ENCODE measurements at places on chromosomes 1 and 21.

DNA sequence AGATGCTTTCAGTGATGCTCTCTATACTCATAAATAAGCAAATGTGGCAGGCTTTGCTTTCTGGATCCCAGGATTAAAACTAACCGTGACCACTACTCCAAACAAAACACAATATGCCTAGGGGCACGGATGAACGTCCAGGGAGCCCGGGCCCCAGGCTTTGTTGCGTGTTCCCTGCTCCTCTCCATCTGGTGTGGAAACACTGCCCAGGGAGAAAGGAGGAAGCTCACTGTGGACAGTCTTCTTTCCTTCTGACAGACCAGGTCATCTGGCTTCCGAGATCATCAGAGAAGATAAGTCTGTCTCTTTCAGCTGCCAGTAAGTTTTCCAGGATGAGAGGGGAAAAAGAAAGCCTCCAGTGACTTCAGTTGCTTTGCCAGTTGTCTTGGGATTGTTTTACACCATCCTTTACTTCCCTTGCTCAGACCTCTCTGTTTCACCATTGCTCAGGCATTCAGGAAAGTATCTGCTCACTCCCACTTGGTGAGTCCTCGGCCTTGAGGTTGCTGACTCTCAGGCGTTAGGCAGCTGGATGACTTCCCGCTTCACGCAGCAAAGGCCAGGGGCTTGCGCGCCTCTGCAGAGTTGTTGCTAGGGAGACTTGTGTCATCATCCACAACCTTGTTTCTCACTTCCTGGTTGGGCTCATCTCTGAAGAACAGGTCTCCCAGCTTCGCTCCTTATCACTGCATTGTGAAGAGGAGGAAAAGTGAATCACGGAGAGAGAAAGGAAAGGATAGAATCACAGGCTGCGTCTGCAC is 20.6 kb upstream of the PGD start:
- DNase-seq: no peak

- DNase-seq: no peak
These were observed 41.8 kb downstream of the SELENOF start for GRCh38 chr1:86872086-86872485.

DNA sequence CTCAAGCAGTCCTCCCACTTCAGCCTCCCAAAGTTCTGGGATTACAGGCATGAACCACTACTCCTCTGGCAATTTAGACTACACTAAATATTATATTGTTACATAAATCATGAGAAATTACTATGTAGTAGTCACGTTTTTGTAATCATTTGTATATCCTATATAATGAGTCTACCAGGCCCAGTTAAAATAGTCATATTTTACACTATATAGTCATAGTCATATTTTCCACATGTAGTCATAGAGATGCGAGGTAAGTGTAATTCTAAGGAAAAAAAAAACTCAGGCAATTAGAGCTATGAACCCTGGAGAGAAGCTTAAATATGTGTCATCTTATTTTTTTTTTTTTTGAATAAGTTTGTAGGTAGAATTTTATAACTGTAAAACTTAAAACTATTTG is 90.0 kb downstream of the FNBP1L start:
- no peak for DNase-seq

GRCh38 chr21:45630066-45630694 is 13.3 kb upstream of the PCBP3 start:
- DNase-seq: no peak

GRCh38 chr21:45826676-45827301 is 154.8 kb upstream of the COL6A1 start:
- no peak for DNase-seq

DNA sequence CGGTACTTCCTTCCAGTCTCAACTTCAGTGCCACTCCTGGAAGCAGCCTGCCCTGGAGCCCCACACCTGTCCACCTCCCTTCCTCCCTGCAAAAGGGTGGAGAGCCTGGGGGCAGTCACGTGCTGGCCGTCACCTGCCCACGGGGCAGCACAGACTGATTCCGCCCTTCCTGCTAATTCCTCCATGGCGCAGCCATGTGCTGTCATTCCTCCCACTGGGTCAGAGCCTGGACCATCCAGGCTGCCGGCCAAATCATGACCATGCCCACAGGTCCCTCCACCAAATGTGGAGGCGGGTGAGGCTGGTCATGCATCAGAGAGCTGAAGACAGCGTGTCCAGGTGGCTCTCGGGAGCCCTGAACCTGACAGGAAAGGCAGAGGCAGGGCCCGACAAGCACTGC is 24.4 kb upstream of the GPR153 start:
- no peak for DNase-seq

DNA sequence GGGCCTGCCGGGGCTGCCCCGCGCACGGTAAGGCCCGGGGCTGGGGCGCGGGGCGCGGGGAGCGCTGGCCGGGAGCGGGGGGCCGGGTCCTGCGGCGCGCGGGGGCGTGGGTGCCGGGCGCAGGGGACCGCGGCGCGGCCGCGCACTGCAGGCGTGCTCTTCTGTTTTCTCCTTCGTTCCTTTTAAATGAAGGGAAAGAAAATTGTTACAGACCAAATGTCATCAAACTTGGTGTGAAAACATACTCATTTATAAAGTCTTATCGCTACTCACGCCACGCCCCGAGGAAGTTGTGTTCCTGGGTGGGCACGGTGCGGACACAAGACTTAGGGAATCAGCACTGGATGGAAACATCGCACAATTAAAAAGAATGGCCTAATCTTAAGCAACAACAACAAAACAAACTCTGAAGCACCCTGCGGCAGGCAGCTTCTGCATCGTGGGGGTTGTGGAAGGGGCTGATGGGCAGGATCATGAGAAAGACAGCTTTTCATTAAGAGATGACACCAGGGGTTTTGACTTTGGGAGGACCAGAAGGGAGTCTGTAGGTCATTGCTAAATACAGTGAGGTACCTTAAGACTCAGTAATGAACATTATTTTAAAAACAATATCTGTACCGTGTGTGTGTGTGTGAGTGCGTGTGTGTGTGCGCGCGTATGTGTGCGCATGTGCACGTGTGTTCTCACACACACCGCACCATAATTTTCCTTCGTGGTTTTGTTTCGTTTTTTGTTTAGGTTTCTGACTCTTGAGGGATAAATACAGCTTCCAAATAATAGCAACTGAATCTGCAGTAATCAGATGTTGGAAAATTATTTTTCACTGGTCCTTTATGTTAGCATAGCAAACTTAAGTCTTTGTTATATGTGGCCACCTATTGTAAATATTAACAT is 548 bp downstream of the B3GALT5 start:
- no peak for DNase-seq

DNA sequence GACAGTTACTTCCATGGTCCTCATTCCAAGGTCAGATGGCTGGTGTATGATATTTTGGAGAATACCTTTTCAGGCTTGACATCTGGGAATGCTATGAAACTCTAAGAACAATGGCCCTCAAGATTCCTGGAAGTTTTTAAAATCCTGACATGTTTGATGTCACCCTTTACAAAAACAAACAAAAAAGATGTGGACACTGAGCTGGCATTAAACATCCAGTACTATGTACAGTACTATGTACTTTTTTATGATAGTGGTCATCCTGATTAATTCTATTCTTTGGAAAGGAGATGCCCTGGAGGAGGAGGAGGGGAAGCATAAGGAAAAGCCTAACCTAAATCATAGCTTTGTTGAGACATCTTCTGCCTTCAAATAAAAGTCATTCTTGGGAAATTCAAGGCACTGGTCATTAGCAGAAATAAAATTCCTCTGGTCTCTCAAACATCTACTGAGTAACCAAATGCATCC is 235.4 kb downstream of the HMCN1 start:
- no peak for DNase-seq

DNA sequence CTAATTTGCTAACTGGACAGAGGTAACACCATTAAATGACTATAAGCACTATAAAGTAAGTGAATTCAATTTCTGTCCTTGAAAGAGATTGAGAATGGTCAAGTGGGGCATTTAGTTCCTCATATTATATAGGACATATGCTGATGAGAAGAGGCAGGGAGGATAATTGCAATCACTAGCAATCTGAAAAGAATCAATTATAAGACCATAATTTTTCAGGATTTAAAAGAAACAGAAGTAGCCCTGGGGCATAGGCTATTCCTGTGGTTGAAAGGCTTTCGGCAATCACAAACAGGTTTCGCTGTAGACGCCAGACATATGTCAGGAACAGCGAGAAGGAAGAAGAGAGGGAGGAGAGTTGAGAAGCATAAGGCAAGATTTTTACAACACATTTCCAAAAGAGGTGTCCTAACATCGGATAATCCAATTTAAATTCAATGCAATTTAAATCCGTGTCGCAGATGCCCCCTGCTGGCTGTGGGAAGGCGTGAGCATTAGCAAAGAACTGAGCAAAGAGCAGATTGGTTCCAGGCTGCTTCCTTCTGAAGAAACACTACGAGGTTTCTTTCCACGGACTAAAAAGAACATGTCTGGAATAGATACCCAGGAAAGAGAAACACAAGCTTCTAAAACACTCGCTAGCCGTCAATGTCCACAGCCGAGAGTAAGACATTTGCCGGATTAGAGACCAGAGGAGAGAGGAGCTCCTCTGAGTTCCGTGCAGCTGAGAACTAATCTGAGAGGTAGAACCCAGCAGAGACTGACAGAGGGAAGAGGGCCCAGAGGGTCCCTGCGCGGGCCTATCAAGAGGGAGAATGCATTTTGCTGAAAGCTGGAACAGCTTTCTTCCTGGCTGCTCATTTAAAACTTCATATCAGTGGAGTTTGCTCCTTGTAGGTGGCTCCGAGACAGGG is 27.9 kb downstream of the RGS5 start:
- no peak for DNase-seq

- DNase-seq: no peak
These were observed 57.2 kb upstream of the CNIH3 start for GRCh38 chr1:224558904-224559303.

DNA sequence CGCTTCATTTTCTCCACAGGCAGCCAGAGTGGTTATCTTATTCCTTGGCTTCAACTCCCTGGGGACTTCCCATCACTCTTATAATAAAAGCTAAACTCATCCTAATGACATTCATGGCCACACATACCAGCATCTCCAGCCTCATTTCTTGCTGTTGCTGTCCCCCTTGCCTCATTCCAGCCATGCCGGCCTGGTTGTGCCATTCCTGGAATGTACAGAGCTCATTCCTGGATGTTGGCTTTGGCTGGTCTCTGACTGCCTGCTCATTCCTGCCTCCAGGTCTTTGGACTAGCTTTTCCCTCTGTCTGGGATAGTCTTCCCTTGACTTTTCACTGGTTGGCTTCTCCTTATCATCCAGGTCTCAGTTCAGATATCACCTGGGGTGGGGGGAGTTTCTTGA is 2.4 kb upstream of the PEF1 start:
- no peak for DNase-seq

GRCh38 chr1:221878134-221878533 is 136.2 kb upstream of the DUSP10 start:
- no peak for DNase-seq

DNA sequence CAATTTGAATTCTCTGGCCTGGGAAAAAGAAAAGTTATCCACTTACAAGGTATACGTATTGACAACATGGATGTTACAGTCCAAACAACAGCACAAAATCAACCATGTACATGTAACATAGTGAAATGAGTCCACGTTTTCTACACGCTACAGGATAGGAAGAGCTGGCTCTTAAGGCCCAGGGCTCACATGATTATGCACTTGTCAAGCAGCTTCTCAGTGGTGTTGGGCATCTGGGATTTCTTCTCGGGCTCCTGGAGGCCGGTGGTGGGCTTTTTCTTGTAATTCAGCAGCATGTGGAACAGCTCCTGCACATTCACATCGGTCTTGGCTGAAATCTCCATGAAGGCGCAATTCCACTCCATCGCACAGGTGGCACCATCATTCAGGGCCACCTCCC is 4.0 kb downstream of the DIRAS3 start:
- DNase-seq: no peak

GRCh38 chr1:15676688-15677661 is 7.1 kb upstream of the PLEKHM2 start:
- DNase-seq: no peak

DNA sequence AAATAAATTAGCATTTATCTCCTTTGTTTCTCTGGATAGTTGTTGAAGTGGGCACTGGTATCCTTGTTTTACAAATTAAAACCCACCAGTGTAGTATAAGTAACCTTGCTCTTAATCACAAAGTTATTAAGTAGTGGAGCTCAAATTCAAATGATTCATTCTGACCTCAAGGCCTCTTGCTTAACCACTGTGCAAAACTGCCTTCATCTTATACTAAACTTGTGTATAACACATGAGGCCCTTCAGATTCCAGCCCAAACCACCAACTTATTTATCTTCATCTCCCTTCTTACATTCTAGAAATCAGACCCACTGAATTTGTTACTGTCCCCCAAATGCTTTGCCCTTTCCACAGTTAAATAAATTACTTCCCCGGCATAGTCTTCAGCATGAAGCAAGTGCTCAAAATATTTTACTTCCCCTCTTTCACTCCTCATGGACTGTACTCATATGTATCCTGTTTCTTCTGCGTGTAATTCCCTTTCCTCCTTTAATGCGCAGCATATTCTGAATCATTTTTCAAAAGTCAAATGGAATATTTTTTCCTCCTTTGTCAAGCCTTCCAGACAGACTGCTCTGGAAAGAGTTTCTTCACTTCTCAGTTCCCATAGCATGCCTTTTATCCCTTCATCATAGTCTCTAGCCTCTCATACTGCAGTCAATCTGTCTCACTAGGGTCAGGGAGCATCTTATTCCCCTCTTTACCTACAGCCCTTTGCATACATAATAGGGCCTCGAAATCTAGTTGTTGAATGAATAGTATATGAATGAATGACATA is 19.0 kb upstream of the DNASE2B start:
- DNase-seq: no peak

GRCh38 chr1:44354268-44354839 is 703 bp downstream of the ERI3 start:
- no peak for DNase-seq

GRCh38 chr1:234887016-234887900 is 241.4 kb downstream of the TOMM20 start:
- DNase-seq: no peak

- no peak for DNase-seq
These were observed 144.5 kb downstream of the TTLL7 start for GRCh38 chr1:83854456-83854855.

- DNase-seq: no peak
These were observed 19.1 kb downstream of the FMO1 start for GRCh38 chr1:171267391-171267790.

GRCh38 chr1:42845866-42846256 is 552 bp upstream of the ZNF691 start:
- no peak for DNase-seq

- no peak for DNase-seq
These were observed 16.8 kb upstream of the DLGAP3 start for GRCh38 chr1:34946211-34946610.

DNA sequence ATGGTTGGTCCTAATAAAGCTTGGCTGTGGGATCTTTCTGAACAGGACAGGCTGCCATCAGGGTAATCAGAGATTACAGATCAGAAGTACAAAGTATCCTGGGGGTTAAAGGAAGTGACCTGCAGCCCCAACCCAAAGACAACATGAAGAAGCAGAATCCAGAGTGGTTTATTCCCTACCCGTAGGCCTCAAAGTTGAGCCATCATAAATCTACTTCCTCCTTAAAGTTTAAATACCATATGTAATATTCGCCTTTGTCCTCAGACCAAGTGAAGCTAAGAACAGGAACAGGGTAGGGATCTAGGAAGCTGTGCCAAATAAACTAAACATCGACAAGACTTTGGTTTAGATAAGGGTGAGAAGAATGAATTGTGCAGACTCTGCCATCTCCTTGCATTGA is 15.9 kb upstream of the DHX9 start:
- DNase-seq: no peak

Measured in activated CD8-positive, alpha-beta memory T cell treated with anti-CD3 and anti-CD28 coated beads for 1 hour (primary cell).